ENCODE measurements at places on chromosomes 2 and 18.

- no peak for DNase-seq
Observed at GRCh38 chr2:1601471-1602277, 142.6 kb downstream of the PXDN start.

DNA sequence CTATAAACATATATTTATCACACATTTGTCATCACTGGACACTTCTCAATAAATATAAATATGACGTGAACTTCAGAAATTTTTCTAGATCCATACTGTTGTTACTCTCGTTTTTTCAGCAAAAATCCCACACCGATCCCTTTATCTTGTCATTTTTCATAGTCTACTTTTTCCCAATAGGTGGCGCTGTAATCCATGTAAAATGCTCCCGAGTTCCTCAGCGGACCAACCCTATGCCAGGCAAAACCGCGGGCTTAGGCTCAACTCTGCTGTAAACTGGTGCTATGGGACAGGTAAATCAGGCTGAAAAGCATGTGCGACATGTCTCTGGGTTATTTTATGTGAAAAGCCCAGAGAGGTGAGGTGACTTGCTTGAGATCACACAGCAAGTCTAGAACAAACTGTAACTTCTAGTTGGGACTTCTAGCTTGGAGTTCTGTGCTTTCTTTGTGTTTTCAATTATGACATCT is 104.0 kb downstream of the COBLL1 start:
- DNase-seq = peak; percentile 49

DNA sequence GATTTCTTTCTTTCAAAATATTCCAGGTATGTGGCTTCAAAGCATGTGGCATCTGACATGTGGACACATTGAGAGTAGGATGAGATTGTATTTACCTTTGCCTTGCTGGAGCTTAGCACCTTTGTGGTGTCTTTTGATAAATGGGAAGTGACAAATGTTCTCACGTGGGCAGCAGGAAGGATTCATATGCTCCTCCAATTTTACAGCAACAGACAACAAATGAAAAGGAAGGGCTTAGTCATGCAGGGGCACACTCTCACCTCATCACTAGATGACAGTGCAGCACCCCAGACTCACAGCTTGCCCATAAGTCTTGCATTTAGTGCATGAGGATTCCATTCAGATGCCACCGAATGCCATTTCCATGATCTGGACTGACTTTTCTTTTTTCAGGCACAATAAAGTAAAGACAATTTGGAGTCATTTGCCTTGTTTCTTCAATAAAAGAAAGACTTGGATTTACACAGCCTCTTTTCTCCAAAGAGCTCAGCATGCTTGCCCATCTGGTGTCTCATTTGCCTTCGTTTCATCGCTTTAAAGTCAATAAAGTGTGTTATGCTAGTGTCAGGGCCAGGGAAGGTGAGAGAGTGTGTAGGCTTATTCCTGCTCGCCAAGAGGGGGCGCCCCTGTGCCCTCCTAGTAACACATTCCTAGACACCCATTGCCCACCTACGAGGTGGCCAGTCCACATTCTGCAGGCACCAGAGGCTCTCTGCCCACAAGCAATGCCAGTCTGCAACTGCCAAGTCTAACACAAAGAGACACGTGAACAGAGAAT is 39.6 kb upstream of the DAPL1 start:
- DNase-seq = no peak

DNA sequence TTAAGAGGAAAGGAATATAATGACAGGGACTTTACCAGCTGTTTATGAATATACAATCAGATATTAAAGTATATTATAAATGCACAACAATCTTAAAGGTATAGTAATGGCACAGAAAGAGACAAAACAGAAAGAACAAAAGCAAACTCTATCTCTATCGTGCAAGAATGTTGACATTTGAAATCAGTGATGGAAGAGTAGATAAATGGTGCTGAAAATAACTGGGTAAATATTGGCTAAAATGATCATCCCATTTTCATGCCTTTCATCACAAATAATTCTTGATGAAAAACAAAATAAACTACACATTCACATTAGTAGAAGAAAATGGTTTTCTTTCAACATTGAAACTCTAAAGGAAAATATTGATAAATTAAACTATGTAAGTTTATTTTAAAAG is 495.9 kb downstream of the IRS1 start:
- no peak for DNase-seq

- DNase-seq = no peak
Observed at GRCh38 chr2:65374575-65374974, 57.8 kb downstream of the SPRED2 start.

DNA sequence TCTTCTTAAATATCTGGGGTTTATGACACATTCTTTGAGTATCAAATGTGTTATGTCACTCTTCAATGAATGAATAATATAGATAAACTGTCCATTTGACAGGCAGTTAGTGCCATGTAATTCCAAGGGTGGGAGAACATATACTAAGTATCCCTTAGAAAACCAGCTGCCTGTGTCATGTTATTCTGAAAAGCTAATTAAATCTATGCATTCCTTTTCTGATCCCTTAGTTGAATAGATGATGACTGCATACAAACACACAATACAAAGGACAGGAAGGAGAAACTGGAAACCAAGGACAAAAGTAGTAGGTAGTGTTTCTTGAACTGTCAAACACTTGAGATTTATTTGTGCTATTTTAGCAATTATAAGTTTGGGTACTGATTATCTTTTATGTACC is 8.3 kb downstream of the ARHGAP28 start:
- DNase-seq = no peak

DNA sequence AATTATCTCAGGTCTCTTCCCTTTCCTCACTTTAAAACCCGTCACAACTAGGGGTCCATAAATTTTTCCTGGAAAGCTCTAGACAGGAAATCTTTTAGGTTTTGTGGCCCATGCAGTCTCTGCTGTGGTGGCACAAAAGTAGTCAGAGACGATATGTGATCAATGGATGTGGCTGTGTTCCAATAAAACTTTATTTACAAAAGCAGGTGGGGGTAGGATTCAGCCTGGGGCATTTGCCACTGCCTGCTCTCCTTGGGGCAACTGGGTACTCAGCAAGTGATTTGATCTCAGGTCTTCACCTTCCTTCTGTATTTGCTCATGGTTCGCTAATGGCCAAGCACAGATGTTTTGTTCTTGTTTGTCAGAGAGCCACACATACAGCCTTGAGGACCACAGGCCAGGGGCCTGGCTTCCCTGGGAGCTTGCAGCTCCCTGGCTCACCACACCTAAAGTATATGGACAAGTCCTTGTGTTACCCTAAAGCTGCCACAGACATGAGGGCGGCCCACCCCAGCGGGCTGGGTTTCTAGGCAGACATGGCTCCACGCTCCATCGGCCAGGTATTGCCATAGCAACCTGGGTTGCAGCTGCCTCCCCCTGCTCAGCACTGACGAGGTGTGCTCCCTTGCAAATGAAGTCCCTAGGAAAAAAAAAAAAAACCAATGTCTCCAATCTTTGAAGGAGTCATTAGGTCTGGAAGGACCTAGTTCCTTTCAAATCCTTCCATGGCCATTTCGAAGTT is 89.7 kb upstream of the YWHAQ start:
- no peak for DNase-seq

DNA sequence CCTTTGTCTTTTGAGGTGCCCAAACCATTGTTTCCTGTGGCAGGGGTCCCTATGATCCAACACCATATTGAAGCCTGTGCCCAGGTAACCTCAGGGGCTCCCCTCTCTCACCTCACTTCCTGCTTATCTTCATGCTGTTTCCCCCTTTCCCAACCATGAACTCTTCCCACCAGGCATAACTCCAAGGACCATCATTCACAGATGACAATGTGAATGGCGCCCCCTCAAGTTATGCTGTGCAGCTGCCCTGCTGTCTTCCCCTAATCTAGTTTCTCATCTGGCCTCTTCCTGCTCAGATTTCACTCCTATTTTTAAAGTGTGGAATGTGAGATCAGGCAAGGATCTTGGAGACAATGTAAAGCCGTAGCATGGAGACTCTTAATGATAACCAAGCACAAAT is 1.4 kb downstream of the GMPPA start:
- DNase-seq = no peak

All from left colon (tissue), 2 donors.